ENCODE measurements at places on chromosomes 13 and 19.

GRCh38 chr19:52191389-52191788 lies 1.5 kb downstream of the PPP2R1A start:
- DNase-seq, result no peak

DNA sequence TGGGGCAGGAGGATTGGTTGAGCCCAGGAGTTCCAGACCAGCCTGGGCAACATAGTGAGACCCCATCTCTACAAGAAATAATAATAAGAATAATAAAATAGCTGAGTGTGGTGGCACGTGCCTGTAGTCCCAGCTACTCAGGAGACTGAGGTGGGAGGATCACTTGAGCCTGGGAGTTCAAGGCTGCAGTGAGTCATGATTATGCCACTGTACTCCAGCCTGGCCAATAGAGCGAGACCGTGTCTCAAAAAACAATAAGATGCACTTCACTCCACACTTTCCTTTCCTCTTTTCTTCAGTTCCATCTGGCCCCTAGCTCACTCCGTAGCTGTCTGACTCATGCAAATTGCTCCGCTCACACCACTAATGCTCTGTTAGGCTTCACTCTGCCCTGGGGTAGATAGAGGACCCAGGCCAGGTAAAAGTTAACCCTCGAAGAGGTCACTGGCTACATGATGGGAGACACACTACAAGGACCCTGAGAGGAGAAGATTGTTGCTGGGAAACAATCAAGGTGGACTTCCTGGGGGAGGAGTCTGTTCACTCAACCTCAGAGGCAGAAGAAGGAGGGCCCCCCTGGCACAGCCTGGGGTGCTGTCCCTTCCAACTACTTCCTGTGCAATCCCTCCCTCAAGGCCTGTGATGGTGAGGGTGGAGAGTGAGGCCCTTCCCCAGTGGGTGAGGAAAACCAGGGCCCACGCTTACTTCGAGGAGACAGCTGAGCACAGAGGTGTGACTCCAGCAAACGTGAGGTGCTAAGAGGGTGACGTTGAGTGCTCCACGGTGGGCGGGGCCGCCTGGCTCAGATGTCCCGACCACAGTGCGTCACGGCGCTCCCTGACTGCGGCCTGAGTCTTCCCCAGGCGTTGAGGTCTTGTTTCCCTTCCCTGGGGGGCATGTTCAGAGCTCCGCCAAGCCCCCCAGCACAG lies 8.8 kb upstream of the TNFSF9 start:
- DNase-seq, result no peak

DNA sequence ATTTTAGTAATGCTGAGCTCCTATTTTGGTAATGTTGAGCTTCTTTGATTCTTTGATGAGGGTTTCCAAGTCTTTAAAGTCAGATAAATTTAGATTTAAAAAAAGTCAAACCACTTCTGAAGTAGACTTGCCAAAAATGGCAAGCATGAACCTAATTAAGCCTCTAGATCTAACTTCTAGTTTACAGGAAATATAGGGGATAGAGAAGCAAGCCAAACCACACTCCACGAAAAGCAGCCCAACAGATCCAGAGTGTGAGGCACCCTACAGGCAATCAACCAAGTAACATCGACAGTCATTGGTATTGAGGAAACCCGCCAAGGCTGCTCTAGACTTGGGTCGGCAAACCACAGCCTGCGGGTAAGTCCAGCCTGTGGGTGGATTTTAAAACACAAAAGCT lies 3.7 kb downstream of the GGACT start:
- DNase-seq, result no peak

DNA sequence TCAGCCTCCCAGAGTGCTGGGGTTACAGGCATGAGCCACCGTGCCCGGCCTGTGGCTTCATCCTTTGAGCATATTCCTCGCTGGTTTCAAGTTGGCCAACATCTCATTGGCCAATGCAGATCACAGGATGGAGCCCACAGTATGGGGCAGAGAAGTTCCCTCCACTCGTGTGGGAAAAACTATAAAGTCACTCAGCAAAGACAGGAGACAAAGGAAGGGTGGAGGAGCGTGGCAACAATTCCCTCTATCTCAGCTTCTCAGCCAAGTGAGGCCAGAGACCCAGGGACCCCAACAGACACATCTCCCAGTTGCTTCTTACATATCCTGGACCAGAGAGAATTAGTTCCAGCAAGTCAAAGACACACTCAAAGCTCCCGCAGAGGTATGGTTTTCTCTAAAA lies 184.6 kb upstream of the SOX1 start:
- DNase-seq, result no peak

DNA sequence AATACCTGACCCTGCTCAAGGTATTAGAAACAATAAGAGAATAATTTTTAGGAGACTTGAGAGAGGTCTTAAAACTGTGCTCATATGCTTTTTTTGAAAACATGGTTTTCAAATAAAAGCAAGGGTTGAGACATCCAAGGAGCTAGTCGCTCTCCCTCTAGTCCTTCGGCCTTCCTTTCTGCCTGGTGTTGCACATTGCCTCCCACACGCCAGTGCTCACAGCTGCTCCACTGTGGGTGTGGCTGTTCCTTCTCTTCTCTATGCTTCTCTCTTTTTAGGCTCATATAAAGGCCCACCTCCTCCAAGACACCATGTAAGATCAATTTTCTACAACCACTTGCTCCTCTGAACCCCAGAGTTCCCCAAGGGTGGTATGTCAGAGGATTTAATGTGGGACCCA lies 352.6 kb downstream of the ENOX1 start:
- DNase-seq, result no peak

DNA sequence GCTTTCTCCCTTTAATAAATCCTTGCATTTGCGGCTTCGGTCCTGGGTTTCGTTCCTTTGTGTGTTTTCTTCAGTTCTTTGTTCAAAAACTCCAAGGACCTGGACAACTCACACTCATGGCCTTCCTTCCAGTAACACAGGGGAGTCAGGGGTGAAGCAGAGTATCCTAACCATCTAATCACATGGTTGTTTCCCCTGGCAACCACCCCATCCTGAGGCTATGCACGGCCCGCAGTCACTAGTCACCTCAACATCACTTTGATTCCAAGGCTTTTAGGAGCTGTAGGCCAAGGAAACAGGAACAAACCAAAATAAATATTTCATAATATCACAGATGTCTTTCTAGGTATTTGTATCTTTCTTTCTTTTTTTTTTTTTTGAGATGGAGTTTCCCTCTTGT lies 28.9 kb downstream of the ZNF101 start:
- DNase-seq, result no peak

GRCh38 chr13:43030548-43030947 lies 7.2 kb downstream of the DNAJC15 start:
- no peak for DNase-seq

DNA sequence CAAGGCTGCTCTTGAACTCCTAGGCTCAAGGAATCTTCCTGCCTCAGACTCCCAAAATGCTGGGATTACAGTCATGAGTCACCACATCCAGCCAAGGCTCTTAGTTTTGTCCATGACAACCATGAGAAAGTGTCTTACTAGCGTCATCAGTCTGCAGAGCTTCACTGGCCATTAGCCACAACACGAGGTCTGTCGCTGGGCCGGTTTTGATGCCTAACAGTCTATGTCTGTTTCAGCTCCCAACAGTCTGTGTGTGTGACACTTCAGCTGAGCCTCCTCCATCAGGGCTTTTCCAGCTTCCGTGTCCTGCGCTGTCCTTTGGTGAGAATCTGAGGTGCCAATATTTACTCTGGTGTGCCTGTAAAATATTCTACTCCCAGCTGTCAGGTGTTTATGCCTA lies 47.6 kb downstream of the CEP89 start:
- DNase-seq, result no peak

DNA sequence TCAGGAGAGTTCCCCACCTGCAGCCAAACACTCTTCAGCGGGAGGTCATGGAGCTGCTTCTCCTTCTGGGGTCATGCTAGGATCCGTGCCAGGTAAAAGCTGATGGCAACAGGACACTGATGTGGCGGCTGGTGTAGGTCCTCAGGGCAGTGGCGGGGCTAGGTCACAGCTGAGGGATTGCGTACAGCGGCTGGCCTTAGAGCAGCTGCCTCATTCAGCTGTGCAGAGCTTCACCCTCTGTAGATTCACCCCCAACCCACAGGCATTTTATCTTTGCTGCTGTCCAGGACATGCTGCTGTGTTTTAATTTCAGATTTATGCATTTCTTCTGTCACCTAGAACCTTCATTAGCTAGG lies 2.3 kb downstream of the MCF2L start:
- DNase-seq, result no peak

DNA sequence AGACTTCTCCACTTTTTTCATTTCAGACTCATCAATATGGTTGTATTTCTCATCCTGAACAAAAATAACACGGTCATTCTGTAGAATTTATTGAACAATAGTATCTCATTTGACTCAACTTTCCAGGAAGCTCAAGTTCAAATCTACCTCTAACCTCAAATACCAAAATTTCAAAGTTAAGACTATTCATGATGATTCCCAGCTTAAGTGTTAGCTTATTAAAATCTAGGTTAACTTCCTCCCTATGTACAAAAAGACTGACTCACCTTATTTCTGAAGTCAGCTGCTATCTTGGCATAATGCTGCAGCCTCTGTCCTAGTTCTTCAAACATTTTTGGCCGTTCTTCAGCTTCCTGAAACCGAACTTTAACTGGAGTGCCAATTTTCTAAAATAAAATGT lies 23.2 kb downstream of the HSPH1 start:
- DNase-seq, result no peak

- DNase-seq, result no peak
Measured at GRCh38 chr13:99522298-99522697, 21.0 kb downstream of the TM9SF2 start.

- no peak for DNase-seq
Measured at GRCh38 chr19:18121166-18121565, 23.6 kb downstream of the MAST3 start.

- DNase-seq, result no peak
Measured at GRCh38 chr19:581399-582111, 8.1 kb upstream of the HCN2 start.

- no peak for DNase-seq
Measured at GRCh38 chr13:105364191-105364590, 1171.3 kb downstream of the EFNB2 start.

DNA sequence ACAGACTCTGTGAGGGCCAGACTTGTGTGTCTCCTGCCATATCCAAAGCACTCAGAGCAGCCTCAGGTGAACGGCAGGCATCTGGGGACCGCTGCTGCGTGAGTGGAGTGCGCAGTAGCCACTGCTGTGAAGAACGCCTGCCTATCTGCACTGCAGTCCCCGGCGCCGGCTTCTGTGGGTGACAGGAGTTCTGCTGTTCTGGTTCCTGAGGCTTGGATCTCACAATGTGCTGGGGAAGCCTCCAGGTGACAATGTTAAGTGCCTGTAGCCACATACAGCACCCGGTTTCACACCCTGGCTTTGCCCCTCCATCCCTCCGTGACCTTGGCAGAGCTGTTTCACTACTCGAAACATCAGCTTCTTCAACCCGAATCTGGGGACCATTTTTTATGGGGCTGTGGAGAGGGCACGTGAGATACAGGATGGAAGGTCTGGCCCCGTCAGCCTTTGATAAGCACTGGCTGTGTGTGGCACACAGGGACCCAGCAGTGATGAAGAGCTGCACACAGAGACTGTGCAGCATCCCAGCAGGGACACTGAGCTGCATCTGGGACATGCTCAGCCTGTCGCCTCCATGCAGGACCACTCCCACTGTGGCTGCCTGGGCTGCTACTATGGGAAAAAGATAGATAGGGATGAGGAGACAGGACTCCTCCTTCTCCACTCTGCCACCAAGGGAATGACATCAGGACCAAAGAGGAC lies 28.3 kb downstream of the ELAVL1 start:
- DNase-seq, result no peak

- no peak for DNase-seq
Measured at GRCh38 chr13:47109028-47109427, 212.2 kb upstream of the HTR2A start.

GRCh38 chr13:32590266-32590665 lies 4.0 kb downstream of the PDS5B start:
- DNase-seq, result peak; percentile 14

DNA sequence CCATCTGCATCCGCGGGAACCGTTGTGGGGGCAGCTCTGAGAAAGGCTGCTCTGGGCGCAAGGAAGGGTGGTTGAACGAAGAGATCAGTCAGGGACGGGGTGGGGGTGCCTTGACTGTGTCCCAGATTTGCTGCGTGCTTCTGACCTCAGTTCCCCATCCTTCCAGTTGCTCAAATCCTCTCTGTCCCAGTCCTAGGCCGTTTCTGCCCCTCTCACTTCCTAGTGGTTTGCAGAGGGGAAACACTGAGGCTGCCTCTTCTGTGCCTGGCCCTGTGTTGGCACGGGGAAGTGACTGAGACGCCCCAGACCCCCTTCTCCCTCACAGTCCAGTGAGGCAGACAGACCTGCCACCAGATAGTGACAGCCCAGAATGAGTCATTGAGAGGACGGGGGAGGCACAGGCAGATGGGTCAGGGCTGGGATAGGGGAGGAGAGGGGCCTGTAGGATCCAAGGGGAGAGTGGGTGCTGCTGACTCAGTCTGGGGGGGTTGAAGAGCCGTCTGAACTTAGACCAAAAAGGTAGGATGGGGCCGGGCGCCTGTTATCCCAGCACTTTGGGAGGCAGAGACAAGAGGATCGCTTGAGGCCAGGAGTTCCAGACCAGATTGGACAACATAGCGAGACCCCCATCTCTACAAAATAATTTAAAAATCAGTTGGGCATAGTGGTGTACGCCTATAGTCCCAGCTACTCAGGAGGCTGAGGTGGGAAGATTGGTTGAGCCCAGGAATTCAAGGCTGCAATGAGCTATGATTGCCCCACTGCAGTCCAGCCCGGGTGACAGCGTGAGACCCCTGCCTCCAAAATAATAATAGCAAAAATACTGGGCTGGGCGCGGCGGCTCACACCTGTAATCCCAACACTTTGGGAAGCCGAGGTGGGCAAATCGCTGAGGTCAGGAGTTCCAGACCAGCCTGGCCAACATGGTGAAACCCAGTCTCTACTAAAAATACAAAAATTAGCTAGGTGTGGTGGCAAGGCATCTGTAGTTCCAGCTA lies 26.5 kb downstream of the NUMBL start:
- no peak for DNase-seq

DNA sequence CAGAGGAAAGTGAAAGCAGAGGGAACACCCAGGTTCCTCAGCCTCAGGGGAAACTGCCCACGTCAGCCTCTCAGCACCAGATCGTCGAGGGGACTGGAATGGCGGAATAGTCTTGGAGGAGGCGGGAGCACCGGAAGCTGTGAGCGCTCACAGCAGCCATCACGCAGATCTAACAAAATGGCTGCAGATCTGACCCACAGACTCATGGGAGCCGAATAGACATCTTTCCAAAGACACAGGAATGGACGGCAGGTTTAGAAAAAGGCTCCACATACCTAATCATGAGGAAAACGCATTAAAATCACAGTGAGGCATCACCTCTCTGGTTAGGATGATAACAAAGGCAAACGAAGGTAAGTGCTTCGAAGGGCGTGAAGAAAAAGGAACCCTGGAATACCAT lies 11.8 kb upstream of the LILRA2 start:
- DNase-seq, result no peak

DNA sequence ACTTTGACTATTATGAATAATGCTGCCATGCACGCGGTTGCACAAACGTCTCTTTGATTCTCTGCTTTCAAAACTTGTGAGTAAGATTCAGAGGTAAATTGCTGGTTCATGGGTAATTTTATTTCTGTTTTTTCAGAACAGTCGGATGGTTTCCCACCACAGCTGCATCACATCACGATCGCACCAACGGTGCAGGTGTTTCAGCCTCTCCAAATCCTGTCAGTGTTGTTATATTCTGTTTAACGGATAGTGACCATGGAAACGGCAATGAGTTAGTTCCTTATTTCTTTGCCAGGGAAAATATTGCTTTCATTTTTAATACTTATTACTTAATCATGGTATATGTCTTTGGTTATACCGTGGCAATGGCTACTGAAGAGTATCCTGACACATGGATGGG lies 19.1 kb upstream of the ZNF835 start:
- DNase-seq, result no peak

Data from right kidney (tissue), 9 donors.